Activated CD4-positive, alpha-beta memory T cell treated with anti-CD3 and anti-CD28 coated beads, Interleukin-2, amount 10 ng/mL, durations not matched to agents 7 days and 5 days (primary cell): ENCODE measurements at places on chromosomes 5 and 9.
A peak's percentile ranks its signal among the peaks of the same experiment; 100 is the strongest.

DNA sequence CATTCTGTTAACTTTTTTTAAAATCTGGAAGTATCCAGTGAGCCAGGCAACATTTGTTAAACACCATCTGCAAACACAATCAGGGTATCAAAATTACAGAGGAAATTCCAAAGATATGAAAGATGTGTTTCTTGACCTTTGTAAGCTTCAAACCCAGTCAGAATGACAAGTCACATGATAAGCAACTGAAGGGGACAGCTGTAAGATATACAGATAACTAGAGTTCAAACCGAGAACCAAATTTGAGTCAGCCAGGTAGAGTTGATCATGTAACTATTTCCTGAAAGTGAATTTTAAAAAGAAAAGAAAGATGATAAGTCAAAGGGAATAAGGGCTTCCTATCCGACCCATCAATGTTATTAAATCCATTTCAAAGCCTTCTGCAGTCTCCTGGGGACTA, 196.2 kb downstream of the DEPDC1B start:
- no peak for DNase-seq

DNA sequence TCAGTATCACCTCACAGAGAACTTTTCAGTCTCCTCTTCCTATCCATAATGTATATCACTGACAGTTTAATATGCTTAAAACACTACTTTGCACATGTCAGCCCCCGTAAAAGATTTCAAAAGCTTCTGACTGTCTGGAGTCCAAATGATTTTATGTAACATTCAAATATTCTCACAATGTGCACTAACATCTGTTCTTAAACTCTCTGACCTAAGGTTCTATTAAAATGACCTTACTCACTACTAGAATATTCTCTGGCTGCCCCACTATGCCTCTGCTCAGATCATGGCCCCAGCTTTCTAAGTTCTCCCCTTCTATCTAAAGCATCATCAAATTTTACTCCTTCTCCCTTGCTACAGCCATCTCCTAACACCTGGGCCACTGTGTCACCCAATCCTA, 52.5 kb downstream of the AP3B1 start:
- no peak for DNase-seq

DNA sequence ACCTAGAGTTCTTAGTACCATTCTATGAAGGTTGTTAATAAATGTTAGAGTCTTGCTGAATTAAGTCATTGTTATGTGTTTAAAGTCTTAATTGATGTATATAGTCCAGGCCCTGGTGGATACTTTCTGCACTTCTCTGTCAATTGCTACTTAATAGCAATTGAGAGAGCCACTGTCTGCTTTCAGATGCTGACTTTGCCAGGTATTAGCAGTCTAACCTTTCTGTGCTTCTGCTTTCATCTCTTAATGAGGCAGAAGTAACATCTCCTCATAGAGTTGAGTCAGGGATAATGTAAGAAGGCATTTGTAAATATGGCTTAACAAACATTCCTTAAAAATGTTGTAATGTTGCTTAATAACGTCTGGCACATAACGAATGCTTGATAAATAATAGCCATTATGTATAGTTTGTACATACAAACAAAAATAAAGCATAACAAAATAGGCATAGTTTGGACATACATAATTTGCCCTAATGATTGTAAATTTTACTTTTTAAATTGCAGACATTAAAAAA, 28.3 kb downstream of the RASGRF2 start:
- no peak for DNase-seq

GRCh38 chr5:36655161-36655560, 48.8 kb downstream of the SLC1A3 start:
- no peak for DNase-seq

DNA sequence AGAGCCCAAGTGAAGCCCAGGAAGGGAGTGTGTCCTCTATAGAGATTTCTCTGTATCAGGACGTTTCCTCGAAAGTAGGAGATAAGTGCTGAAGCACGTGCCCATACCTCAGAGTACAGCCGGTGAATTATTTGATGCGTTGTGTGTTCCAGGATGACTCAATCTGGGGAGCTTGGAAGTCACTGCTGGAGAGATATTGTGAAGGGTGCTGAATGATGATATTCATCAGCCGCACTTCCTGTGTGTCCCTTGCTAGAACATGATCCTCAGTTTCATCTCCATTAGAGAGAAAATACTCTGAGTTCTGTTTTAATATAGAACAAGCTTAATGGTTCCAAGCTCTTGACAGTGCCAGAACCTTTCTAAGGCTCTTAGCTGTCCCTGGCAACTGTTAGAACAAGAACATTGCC, 402.3 kb upstream of the ADAMTSL1 start:
- DNase-seq: no peak

DNA sequence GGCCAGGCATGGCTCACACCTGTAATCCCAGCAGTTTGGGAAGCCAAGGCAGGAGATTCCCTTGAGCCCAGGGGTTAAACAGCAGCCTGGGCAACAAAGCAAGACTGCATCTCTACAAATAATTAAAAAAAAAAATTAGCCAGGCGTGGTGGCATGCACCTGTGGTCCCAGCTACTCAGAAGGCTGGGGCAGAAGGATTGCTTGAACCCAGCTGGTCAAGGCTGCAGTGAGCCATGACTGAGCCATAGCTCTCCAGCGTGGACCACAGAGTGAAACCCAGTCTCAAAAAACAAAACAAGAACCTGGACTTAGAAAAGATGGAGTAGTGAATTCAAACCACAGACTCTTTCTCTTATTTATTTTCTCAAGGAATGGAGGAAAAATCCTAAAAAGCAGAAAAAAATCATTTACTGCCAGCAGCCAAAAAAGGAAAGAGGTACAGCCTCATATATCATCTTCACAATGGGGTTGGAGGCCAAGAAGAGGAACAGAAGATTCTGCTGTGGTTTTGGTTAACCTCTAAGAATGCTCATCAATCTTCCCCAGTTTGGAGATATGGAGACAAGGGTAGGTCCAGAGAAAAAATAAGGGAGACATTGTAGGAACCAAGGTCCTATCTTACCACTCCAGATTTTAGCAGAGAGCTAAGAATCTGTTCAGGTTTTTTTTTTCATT, 40.0 kb upstream of the MYO10 start:
- no peak for DNase-seq

- no peak for DNase-seq
Measured at GRCh38 chr5:81233080-81233634, at the start of gene CKMT2. Gene CKMT2 (plus strand): TSS chr5:81233322. CDS start chr5:81251133, 17,811 bp downstream.

GRCh38 chr9:122378236-122378635, 7.4 kb downstream of the PTGS1 start:
- DNase-seq: no peak

- no peak for DNase-seq
Measured at GRCh38 chr5:72377910-72378638, 57.9 kb downstream of the PTCD2 start.

- no peak for DNase-seq
Measured at GRCh38 chr9:29211003-29211579, 1637.8 kb upstream of the C9orf72 start.

GRCh38 chr9:103755986-103756385, 338.1 kb upstream of the SMC2 start:
- no peak for DNase-seq

GRCh38 chr9:94895668-94896067, 169.2 kb downstream of the AOPEP start:
- no peak for DNase-seq

GRCh38 chr9:116943970-116944369, 256.9 kb downstream of the TRIM32 start:
- DNase-seq: no peak

- no peak for DNase-seq
Measured at GRCh38 chr5:178383301-178383918, 150.8 kb upstream of the PHYKPL start.

GRCh38 chr9:138072897-138073296, 195.3 kb downstream of the CACNA1B start:
- peak; percentile 9 for DNase-seq

DNA sequence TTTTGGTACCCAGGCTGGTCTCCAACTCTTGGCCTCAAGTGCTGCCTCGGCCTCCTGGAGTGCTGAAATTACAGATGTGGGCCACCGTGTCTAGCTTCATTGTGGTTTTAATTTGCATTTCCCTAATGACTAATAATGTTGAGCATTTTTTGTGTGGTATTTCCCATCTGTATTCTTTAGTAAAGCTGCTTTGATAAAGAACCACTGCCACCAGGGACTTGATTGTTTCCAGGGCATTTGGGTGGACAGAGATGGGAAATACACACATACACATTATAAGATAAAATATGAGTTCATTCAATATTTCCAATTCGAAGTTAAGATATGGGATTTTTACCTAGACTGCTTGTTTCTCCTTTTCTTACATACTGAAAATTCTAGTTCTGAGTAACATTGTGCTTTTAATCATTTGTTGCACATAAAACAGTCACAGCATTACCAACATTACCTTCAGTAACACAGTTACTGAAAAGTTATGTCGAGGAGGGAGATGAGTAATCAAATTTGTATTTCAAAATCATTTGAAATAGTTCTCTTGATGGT, 28.9 kb downstream of the HABP4 start:
- peak; percentile 32 for DNase-seq

GRCh38 chr9:90061187-90061586, 456.4 kb downstream of the GADD45G start:
- DNase-seq: no peak

DNA sequence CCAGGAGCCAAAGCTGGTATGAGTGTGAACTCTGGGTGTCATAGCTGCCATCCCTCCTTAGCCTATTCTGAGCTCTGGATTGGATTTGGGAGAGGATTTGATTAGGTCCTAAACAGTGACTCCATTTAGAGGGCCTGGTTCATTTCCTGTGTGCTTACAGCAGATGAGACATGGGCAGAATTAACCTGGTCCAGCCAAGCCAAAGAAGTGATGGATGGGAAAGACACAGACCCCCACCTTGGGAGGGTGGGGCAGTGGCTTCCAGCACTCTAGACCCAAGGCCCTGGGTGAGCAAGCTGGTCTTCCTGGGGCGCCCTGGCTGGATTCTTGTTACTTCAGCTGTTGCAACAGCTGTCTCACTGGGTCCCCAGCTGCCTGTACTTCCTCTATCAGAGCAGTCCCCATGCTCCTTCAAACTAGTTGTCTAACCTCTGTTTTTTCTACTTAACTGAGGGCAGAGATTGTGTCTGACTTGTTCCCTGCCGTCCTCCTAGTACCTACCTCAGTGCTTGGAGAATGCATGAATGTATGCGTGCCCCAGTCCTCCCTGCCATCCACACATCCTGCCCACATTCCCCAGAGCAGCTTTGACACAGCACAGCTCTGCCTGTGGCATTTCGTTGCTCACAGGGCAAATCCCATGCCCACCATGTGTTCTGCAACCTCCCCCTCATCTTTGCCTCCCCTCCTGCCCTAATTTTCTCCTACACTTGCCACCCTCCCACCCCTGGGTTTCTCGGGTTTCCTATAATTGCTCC, 115.9 kb downstream of the RGS3 start:
- peak; percentile 58 for DNase-seq

GRCh38 chr5:98775246-98776065, 2.0 kb downstream of the RGMB start:
- no peak for DNase-seq

DNA sequence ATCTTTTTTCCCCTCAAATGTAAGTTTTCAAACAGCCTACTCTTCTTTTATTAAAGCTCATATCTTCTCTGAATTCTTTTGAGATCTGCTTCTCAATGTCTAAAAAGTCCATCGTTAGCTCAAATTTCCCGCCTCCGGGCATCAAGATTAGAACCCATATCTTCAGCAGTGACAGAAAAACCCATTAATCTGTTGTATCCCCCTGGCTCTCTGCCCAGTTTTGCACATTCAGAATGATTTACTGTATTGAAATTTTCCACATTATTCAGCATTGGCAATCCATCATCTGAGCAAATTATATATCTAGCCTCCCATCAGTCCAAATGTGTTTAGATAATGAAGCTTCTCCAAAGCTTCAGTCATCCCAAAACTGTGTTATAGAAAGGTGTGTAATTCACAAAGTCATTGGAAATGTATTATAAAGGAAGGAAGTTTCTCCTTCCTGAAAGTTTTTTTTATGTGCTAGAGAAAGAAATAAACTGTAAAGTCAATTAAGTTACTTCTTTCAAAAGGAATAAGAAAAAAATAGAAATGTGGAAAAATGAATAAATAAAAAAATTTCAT, 849.9 kb downstream of the MAT2B start:
- no peak for DNase-seq

DNA sequence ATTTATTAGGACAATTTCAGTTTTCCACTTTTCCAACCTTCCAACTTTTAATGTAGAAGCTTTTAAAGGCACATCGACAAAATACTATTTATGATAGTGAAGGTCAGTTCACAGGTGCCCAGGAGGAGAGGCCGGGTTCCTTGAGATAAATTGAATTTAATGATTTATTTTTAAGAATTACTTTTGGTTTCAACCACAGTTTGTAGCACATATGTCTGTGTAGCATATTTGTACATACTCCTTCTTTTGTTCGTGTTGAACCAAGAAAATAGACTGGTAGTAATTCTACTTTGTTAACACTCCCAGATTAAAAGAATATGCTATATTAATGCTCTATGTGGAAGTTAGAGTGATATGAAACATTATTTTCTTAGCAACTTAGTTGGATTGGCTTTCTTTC, 46.7 kb downstream of the NTRK2 start:
- DNase-seq: no peak

DNA sequence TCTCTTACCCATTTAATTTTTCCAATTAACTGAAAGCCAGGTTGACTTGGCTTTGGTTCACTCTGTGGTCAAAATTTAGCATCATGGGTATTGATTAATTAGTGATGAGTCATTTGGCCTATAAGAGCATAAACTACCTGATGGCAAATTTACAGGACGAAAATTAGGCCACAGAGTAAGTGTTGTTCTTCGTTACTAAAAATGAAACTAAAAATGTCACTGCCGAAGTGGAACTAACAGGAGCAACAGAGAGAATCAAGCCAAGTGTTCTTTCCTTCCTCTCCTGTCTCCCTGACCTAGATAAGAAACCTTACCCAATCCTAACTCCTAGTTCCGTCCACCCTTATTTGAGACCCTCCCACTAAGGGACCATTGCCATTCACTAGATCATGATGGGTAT, 176.9 kb downstream of the RAB3C start:
- no peak for DNase-seq

DNA sequence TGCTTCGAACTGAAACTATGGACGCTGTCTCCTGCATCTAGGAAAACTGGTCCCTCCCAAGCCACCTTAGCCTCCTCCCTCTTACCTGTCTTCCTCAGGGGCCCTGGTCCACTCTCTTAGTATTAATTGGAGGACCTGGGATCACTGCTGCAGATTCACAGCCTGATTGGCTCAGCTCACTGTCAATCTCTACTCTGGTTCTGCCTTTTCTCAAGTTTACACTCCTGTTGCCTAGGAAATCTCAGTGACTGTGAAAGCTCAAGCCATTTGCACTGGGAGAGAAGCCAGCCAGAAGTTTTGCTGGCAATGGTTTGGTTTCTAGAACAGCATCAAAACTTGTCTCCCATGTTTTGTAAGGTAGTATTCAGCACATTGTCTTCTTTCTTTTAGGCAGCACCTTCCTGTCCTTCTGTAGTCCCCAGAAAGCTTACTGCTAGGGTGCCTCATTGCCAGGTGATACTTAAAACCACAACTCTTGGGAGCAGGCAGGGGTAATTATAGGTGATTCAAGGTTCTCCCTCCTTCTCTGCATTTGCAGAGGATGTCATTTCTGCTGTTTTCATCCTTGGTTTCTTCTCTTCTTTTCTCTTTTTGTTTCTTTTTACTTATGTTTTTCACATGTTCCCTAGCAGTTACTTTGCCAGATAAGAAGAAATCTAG, at the start of gene CAPSL:
Gene CAPSL, minus strand, starts transcription at position 55 of the 660 bp plus-strand sequence. CDS start 17,502 bp downstream, outside the sequence.
- no peak for DNase-seq
